ENCODE measurements at places on chromosomes 7 and 10.

DNA sequence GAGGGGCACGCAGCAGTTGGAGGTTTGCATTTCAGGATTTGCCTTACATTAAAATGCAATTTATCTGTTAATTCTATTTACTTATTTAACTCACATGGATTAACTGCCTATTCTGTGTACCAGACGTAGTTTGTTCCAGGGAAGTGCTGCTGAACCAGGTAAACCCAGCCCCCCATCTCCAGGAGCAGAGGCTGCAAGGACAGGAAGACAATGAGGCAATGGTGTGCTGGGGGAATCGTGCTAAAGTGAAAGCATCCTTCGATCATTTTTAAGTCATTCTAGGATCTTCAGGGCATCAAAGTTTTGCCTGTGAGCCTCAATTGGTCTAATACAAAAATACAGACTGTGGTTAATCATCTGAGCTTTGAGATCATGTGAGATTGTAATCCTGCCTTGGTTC is 166.4 kb downstream of the DNAJB6 start:
- no peak for DNase-seq

GRCh38 chr7:102288285-102288930 is 1.7 kb downstream of the SH2B2 start:
- no peak for DNase-seq

DNA sequence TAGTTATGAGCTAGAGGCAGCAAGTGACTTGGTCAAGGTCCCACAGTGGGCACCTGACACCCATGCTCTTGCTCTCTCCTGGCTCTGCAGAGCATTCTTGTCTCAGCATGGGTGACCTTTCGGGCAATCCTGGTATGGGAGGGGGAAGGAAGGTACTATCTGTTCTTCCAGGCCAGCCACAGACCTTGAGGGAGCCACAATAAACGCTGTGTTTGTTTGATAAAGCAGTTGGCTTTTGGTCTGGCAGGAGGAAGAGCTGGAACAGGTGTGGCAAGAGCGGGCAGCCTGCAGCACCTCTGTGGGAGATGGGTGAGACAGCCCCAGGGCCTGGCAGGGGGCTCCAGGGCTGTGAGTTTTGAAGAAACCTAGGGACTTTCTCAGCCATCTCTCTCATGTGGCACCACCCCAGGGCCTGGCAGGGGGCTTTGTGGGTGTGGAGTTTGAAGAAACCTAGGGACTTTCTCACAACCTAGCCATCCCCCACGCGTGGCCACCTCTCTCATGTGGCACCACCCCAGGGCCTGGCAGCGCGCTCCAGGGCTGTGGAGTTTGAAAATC is 11.4 kb downstream of the CLDN3 start:
- no peak for DNase-seq

- no peak for DNase-seq
Observed at GRCh38 chr7:151195616-151196450, 8.8 kb upstream of the ASB10 start.

Measured in memory B cell (primary cell).